ENCODE measurements at places on chromosomes 4 and X.

GRCh38 chrX:45322820-45323219 is 122.1 kb upstream of the DIPK2B start:
- DNase-seq, result peak; percentile 32

- DNase-seq, result no peak
These were observed 22.7 kb downstream of the JAKMIP1 start for GRCh38 chr4:6177587-6178197.

DNA sequence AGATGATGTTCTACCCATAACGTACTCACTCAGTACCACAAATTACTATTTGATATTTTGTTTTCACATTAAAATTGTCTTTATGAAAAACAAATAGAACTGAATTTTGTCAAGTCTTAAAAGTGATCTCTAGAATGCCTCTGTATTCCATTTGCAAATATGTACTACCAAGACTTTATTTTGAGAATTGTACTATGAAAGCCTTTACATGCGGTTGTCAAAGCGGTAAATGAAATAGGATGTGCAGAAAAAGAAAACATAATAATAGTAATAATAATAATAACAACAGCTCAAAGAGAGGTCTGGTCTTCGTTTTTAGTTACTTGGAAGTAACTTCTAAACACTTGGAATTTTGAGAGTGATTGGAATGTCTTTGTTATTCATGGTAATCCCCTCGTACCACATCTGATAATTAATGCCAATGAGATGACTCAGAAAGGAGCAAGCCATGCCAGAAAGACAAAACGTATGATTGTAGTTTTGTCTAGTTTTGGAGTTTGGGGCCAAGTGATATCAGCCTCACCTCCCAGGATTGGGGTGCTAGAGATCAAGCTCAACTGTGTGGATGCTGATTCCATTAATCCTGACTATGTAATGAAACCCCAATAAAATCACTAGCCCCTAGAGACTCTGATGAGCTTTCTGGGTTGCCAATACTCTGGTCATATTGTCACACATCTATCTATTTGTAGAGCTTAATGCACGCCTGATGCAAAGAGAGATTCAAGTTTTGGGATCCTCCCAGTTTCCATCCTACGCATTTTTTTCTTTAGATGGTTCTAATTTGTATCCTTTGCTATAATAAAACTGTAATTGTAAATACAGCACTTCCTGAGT is 20.2 kb upstream of the CTSO start:
- peak; percentile 35 for DNase-seq

GRCh38 chr4:173801876-173802661 is 272.0 kb upstream of the HAND2 start:
- DNase-seq, result peak; percentile 73

DNA sequence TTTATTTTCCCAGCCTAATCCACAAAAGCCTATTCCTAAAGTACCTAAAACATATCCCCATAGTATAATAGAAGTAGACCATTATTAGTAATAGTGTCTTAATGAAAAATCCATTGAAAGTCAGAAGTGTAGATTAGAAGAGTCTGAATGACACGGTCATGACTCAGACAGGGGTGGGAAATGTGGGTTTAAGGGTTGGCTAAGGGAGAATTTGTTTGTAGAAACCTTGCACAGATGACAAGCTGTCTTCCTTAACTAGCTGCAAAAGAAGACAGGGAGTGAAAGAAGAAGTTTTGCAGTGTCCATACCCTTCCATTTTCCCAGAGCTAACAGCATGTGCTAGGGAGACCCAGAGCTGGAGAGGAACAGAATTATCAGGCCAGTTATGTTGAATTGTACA is 242.7 kb upstream of the ETNPPL start:
- no peak for DNase-seq

DNA sequence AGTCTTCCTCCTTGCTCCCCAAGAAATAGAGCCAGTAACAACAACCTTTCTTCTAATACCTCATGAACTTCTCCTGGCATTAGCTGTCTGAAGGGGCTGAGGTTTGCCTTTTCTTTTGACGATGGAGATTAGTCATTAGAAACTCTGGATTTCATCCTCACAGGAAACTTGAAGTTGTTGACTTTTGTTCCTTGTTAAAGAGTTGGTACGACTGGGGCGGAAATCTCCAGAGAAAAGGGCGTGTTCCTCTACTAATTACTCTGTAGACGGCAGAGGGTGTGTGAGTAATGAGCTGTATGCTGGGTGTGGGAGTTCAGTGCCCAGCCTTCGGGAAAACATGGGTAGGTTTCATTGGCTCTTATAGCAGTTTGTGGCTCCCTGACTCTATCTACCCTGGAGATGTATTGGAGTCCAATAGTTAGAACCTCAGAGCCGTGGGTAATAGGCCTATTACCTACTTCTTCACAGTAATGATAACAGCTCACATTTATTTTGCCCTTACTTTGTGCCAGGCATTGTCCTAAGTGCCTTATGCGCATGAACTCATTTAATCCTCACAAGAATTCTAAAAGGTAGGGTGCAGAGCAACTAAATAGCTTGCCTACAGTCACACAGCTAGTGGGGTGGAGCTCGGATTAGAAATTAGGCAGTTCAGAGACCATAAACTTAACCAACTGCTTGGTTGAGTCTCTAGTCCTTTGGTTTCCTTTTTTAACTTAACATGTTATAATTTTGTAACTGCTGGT is 23.4 kb downstream of the TMEM164 start:
- peak; percentile 40 for DNase-seq

GRCh38 chr4:13541176-13541604 is 3.1 kb downstream of the NKX3-2 start:
- DNase-seq, result no peak

GRCh38 chrX:56812515-56813105 is 83.6 kb downstream of the NBDY start:
- peak; percentile 53 for DNase-seq

DNA sequence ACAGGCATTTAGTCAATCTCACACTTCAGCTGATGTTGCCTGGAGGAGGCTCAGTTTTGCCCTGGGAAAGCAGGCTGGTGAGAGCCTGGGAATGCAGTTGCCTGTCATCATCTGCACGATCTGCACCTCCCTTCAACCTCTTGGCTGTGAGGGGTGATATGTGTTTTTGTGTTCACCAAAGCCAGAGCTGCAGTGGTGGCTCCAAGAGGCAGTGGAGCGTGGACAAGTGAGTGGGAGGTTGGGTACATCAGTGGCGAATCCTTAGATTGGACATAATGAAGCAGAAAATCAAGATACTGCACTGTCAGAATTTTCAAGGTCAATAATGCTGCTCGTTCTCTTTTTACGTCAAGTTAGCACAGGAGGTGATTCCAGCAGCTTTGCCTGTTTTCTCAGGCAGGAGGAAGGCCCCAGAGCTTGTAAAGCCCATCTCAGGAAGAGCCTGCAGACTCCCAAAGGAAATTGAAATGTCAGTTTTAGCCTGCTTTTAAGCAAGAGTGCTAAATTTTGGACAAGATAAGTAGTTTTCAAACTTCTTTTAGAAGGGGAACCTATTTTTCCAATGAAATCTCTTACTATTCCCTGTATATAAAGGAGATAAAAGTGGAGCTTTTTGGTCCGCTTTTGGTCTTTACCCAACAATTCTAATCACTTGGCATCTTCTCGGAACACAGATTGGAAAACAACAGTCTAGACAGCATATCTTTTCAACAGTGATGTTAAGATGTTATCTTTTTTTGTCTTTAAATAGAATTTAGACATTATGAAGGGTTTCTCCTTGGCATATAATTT is 92.8 kb downstream of the FRAS1 start:
- DNase-seq, result no peak

- peak; percentile 39 for DNase-seq
These were observed 28.2 kb downstream of the IL13RA1 start for GRCh38 chrX:118755633-118756032.

DNA sequence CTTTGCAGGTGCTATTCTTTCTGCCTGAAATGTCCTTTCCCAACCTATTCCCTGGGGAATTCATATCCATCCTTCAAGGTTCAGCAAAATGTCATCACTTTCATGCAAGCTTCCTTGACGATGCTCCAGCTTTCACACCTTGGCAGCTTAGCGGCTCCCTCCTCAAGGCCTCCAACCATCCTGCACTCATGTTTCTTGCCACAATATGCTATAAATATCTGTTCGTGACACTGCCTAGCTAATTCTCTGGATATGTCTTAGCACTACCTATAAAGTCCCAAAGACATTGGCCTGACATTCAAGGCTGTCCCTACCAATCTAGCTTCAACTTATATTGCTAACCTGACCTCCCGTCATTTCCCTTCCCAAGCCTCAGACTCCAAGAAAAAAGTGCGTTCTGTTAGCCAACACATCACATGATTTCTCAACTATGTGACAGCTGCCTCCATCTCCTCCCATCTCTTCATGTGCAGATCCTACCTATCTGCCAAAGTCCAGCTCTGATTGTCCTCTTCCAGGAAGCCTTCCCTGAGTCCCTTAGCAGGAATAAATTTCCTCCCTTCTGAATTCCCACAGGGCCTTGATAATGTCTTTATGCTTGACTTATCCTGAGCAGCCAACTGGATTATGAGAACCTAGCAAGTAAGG is 359.9 kb upstream of the F9 start:
- DNase-seq, result no peak

Data from fibroblast of the aortic adventitia (primary cell).